Natural killer cell treated with Interleukin-12 subunit alpha and Interleukin-12 subunit beta and Interleukin-15 and Interleukin-18, amount 100 ng/mL, for 72 hours (primary cell): ENCODE measurements at places on chromosomes 2 and 18. TPM values are rescaled to one million over a fixed set of nuclear protein-coding genes. Genes with fewer than 3 reads are reported as not detected.

GRCh38 chr2:36245651-36246050, 109.9 kb upstream of the CRIM1 start:
- no peak for DNase-seq

The RNF149 gene
- 123 TPM for total RNA-seq

GRCh38 chr2:174846218-174846617, 81.9 kb upstream of the CHRNA1 start:
- DNase-seq, result no peak

The CERKL gene
- total RNA-seq, result not detected

The REG3G gene
- not detected for total RNA-seq

DNA sequence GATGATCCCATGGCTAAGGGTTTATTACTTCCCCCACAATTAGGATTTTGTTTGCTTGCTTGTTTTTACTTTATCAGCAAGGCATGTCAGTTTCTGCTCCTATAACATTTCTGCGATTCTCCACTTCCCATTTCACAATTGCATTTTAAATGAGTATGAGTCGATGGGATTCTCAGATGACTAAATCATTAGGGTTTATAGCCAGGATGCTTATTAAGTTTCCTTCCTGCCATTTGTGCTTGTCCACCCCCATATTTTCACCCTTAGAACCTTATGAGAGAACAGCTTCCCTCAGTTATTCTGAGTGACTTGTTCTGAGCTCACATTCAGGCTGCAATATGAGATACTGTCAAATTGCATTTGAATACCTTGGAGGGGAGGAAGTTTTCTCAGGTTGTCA, 37.9 kb upstream of the C1GALT1C1L start:
- no peak for DNase-seq

GRCh38 chr2:239186516-239187357, 214.1 kb downstream of the HDAC4 start:
- DNase-seq, result no peak

DNA sequence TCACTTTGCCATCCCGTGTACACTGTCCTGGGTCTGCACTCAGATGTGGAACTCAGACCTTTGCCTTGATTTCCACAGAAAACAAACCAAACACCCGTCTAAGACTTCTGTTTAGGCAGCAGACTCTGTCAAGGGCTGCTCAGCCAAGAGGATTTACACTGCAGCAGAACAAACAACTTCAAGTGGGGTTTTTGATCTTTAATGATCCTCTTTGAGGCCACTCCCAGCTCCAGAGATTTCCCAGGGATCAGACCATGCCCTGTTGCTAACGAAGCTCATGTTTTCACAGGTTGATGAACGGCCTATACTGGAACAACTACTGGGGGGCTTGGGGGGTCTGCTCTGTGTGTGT, 52.5 kb upstream of the LGALSL start:
- DNase-seq, result no peak

- DNase-seq, result no peak
Measured at GRCh38 chr2:65724336-65724735, 291.9 kb upstream of the SPRED2 start.

The MRPL33 gene
- total RNA-seq, result 77.6 TPM
